Right renal pelvis (tissue), 4 donors: ENCODE measurements at places on chromosomes 6 and 20. TPM values are rescaled to one million over a fixed set of nuclear protein-coding genes. Genes with fewer than 3 reads are reported as not detected.

GRCh38 chr6:35500782-35501181, 3.9 kb upstream of the TEAD3 start:
- DNase-seq: no peak

DHX16 gene
- 35.9 TPM for polyA plus RNA-seq

NANP gene
- 7.7 TPM for polyA plus RNA-seq

DNA sequence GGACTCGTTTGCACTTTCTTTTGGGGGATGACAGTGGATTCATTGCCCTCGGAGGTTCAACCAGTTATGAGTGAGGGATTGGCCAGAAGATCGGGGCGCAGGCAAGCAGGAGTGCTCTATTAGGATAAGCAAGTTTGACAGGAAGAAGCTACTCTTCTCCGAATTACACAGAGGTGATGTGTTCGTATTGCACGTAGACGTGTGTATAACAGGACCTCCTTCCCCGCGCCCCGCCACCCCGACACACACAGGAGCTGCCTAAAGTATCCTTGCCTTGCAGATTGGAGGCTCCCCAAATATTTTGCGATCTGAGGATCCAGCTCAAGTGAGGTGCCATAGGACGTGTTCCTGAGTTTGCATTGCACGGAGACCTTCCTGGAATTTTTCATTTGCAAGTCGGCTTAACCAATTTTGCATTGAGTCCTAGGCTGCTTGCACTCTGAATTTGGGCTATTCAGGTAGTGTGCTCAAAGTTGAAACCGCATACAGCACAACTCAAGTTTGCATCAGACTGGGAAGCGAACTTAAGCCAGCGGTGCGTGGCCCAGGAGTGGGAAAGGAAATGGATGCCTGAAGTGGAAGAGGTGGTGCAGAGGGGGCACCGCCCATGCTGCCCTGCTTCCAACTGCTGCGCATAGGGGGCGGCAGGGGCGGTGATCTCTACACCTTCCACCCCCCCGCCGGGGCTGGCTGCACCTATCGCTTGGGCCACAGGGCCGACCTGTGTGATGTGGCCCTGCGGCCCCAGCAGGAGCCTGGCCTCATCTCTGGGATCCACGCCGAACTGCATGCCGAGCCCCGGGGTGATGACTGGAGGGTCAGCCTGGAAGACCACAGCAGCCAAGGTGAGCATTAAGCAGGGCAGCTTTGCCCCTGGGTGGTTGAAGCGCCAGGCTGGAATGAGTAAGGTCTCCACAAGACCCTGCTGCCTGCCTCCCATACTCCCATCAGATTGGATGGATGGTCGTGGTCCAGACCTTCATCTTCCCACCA, 770 bp downstream of the TCF19 start:
- peak; percentile 20 for DNase-seq

EPHA7 gene
- polyA plus RNA-seq: 38.8 TPM

GRCh38 chr6:122752459-122752858, 27.1 kb upstream of the FABP7 start:
- DNase-seq: no peak
